Stimulated activated CD8-positive, alpha-beta memory T cell treated with anti-CD3 and anti-CD28 coated beads, Interleukin-12 subunit alpha, Interleukin-12 subunit beta, amount 100 ng/mL, for 1 hour (primary cell): ENCODE measurements at places on chromosomes 6 and 20.

DNA sequence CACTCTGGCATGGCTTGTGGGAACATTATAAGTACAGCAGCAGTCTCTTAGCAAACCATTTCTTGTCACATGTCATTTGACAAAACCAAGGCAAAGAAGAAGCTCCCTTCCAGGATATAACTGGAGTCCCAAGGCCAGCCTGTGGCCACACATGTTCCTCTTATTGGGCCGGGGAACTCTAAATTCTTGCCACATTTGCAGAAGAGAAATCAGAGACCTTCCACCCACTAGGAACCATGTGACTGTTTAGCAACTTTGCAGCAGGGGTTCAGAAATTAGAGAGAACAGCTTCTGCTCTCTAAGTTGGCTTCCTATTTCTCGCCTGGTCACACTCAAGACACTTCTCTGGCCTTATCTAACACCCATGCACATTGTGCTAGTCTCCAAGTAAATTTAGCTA, 20.4 kb upstream of the MEP1A start:
- no peak for DNase-seq

DNA sequence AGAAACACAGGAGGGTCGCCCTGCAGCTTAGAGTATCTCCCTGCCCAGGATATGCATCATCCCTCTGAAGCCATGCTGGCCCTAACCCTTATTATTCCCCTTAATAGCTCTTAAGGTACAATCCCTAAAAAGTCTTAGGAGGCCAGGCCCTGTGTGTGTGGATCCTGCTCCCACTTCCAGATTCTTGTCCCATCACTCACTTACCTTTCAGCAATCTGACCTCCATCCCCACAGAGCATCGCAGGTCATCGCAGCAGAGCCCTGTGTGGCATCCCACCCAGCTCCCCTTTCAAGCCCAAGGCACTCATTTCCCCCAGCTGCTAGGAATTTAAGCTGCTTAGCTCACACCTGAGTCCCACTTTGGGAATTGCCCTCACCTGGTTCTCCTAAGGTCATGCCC, 223.8 kb upstream of the SMLR1 start:
- no peak for DNase-seq

GRCh38 chr6:159973951-159974350, 5.1 kb downstream of the IGF2R start:
- no peak for DNase-seq

DNA sequence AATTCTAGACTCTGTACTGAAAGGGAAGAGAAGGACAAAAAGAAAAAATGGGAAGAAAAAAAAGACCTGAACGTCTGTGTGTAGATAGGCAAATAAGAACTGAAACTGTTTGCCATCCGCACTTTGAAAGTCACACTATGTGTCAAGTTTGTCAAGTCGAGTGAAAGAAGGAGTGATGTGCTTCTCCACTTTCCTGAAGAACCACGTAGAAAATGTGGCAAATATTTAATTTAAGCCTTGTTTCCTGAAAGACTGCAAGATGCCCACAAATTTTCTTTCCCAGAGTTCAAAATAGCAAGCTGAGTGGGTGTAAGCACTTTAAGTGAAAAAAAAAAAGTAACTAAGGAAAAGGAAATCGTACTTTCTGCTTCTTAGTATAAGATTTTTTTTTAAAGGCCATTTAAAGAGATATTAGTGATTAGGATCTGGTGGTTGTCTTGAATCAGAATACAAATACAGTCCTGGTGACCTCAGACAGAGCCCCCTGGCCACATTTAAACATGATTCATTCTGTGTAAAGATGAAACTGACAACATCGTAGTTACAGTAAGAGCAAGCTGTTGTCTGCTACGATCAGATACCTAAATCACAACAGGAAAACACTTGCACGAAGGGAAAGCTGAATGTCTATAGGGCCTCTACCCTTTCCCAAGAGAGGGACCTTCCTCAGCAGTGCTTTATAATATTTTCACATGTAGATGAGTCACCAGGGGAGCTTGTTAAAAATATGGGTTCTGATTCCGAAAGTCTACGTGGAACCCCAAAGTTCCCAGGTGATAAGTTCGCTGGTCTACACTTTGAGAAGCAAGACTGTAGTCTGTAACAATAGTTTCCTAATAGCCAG, 102.3 kb downstream of the HIVEP2 start:
- no peak for DNase-seq

- no peak for DNase-seq
Observed at GRCh38 chr20:14126856-14127255, 131.5 kb downstream of the MACROD2 start.

DNA sequence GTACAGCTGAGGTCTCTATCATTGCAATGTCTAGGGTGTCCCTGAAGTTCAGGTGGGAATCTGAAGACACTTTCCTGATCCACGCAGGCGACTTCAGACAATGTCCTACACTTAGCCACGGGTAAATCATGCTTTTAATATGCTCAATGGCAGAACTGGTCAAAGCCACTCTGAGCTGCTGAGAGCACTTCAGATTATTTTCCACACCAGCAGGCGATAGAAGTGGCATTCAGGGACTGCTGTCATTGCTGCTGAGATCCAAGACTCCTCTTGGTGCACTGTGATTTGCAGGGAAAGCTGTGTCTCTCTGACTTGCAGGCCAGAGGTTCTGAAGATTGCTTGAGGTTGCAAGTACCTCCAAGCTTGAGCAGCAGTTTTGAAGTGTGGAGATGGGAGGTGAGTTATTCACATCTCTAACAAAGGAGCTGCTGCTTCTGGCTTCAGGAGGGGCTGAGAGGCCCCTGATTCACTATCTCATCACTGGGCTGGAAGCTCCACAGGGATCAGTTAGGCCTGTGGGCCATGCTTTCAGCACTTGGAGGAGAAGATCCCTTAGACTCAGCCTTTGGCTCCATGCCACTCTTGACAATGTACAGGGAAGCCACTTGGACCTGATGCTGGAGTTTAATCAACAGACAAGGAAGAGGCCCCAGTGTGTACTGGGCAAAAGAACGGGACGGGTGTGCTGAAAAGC, 2.9 kb upstream of the SSTR4 start:
- no peak for DNase-seq

DNA sequence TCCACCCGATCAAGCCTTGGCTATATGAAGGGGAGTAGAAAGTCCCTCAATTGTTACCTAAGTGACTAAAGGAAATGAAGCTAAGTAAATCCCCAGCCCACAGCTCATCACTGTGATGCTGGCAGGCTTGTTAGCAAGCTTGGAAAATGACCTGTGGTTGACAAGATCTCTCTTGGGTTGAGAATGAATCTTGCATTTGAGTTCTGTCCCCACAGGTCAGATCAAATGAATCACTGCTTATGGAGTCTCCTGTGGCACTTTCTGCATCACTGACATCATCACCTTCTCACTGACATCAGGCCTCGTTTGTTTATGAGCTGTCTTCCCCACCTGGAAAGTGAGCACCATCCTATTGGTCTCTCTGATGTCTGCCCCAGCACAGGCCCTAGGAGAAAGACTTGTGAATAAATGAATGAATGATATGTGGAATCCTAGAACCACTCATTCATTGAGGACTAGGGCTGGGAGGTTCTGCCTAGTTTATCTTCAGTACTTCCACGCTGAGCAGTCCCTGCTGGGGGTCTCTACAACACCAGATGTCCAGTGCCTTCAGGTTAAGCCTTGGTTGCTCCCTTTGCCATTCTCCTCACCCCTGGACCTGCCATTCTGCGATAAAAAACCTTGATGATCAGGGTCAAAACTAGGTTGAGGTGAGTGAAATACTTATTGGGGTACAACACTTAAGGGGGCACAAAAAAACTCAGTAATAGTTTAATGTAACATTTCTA, 318.4 kb upstream of the MOCS1 start:
- no peak for DNase-seq

DNA sequence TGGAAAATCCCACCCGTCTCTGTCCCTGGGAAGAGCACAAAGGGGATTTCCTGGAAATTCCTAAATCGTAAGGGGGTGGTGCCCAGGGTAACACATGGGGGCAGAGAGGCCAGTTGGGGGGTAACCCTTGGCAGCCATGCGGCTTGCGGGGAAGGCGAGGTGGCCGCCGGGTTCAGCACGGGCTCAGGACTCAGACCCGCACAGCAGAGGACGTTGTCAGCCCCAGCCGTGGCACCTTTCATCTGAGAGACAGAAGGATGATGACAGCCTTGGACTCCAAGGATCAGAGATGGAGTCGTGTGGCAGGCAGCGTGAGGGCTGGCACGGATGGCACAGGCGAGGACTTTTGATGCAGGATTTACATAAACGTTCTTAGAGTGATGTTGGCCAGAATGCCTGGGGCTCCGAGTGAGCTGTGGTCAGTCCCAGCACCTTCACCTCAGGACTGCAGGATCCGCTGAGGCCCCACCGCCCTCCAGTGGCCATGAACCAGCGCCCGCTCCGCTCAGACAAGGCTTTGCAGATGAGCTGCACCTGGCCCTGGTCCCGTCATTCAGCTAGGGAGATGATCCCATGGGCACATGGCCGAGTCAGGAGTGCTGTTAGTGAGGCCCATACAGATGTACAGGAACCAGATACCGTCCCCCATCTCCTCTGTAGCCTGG, 190.3 kb downstream of the TAF4 start:
- DNase-seq = no peak
